ENCODE measurements at places on chromosomes 4 and X. TPM values are rescaled to one million over a fixed set of nuclear protein-coding genes. Genes with fewer than 3 reads are reported as not detected.

The DCAF8L1 gene
- not detected for total RNA-seq

The AKAP14 gene
- 4.5 TPM for total RNA-seq

The GSX2 gene
- 0.35 TPM for total RNA-seq

The TXK gene
- 1.5 TPM for total RNA-seq

The KIAA1210 gene
- total RNA-seq, result not detected

The L1CAM gene
- 217 TPM for total RNA-seq

The GPR82 gene
- 0.24 TPM for total RNA-seq

The CENPVL2 gene
- total RNA-seq, result not detected

The APELA gene
- not detected for total RNA-seq

The NFXL1 gene
- 26.7 TPM for total RNA-seq

The MSX1 gene
- total RNA-seq, result 4.7 TPM

The WDR45 gene
- 67.0 TPM for total RNA-seq

The ODAPH gene
- 0.66 TPM for total RNA-seq

The FRAS1 gene
- total RNA-seq, result 18.9 TPM

The RHOXF2 gene
- not detected for total RNA-seq

The RBM46 gene
- not detected for total RNA-seq

The INTS6L gene
- total RNA-seq, result 14.0 TPM

The GAGE12J gene
- not detected for total RNA-seq

The POU3F4 gene
- 2.0 TPM for total RNA-seq

The TMEM33 gene
- total RNA-seq, result 73.3 TPM

The PHKA1 gene
- 5.7 TPM for total RNA-seq

The MAGEA2B gene
- not detected for total RNA-seq

The TRIM75 gene
- not detected for total RNA-seq

The SHOX gene
- not detected for total RNA-seq

The TBC1D9 gene
- 36.2 TPM for total RNA-seq

The CLDN34 gene
- 1.2 TPM for total RNA-seq

The GPC4 gene
- total RNA-seq, result 6.6 TPM

The BDH2 gene
- total RNA-seq, result 66.4 TPM

The SYTL4 gene
- total RNA-seq, result 33.6 TPM
